ENCODE measurements at places on chromosomes 4 and X.

GRCh38 chr4:8701126-8702019, 108.8 kb downstream of the CPZ start:
- DNase-seq = no peak

- DNase-seq = no peak
These were observed 228.8 kb downstream of the SPCS3 start for GRCh38 chr4:176548571-176548970.

GRCh38 chrX:107721318-107721717, 54.3 kb downstream of the TSC22D3 start:
- DNase-seq = no peak

- DNase-seq = no peak
These were observed 511 bp downstream of the GABRB1 start for GRCh38 chr4:47031751-47032404.

DNA sequence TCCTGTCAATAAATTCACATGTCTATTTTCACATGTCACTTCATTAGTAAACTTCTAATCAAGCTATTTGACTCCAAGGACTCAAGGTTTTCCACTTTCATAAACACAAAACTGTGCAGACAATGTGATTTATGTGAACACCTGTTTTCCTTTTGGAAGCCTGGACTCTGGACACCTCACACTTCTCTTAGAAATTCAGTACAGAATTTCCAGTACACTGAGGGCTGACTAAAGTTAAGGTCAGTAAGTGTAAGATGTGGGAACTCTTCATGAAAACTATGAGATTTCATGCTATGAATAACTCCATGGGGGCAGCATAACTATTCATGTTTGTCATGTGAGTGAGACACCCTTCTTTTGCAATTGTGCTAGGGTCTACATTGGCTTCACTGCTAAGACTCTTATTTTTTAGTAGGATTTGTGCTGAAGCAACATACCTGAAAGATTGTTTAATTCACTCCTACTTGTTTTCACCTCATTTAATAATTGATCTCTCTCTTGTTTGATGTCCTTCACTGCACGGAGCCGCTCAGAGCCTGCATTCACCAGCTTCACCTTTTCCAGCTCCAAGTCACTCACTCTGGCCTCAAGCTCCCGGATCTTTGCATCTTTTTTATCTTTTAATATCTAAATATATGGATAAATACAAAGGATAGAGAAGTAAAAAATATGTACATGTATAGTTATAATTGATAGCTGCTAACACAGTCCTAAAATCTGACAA, 55.3 kb downstream of the STBD1 start:
- DNase-seq = no peak
